ENCODE measurements at places on chromosomes 2 and 18.

GRCh38 chr2:74002505-74003421, 18.1 kb downstream of the TET3 start:
- peak; percentile 76 for DNase-seq

- DNase-seq: peak; percentile 98
These were observed 417.7 kb upstream of the SLC14A2 start for GRCh38 chr18:45197526-45197970.

DNA sequence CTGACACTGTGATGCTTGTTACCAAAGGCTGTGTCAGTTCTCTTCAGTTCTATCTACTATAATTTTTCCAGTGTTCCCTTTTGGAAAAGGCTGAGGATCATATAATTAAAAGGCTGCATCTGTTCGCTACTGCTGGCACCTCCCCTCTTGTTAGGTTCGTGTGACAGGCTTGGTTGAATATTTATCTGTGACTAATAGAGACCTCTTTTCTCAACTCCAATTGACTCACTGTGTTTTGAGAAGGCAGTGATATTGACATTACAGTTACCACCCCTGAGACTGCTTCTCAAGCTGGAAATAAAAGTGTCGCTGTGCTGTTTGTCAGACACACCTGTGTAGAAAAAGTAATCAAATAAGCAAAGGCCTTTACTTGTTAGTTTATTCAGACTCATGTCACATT, 205.5 kb upstream of the KCNH7 start:
- DNase-seq: no peak

DNA sequence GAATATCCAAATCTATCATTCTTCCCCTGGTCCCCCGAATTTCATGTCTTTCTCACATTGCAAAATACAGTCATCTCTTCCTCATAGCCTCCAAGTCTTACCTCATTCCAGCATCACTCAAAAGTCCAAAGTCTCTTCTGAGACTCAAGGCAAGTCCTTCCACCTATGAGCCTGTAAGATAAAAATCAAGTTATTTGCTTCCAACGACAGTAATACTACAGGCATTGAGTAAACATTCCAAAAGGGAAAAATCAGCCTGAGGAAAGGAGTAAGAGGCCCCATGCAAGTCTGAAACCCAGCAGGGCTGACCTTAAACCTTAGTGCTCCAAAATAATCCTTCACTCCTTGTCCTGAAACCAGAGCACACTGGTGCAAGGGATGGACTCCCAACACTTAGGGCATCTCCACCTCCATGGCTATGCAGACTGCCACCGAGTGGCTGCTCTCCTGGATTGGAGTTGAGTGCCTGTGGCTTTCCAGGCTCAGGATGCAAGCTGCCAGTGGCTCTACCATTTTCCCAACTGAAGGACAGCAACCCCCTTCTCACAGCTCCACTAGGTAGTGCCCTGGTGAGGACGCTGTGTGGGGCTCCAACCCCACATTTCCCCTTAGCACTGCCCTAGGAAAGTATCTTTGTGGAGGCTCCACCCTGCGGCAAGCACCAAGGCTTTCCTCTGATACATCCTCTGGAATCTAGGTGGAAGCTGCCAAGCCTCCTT, 16.3 kb downstream of the DTNA start:
- no peak for DNase-seq

DNA sequence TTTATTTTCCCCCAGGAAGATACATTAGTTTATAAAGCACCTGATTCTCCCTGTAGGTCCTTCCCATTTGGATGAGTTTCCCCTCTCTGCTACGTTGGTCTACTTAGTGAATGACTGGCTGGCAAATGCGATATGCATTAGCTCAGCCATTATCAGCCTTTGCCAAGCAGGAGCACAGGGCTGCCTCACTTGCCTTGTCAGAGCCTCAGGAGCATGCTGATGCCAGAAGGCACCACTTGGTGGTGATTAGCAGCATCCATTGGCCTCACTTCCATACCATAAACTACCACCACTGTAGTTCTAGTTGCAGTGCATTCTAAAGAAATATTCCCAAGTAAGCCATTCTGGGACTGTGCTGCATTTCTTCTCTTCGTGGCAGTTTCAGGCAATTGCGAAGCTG, 442.8 kb upstream of the CHST9 start:
- DNase-seq: no peak

GRCh38 chr18:76518860-76519538, 24.0 kb upstream of the ZNF516 start:
- no peak for DNase-seq

DNA sequence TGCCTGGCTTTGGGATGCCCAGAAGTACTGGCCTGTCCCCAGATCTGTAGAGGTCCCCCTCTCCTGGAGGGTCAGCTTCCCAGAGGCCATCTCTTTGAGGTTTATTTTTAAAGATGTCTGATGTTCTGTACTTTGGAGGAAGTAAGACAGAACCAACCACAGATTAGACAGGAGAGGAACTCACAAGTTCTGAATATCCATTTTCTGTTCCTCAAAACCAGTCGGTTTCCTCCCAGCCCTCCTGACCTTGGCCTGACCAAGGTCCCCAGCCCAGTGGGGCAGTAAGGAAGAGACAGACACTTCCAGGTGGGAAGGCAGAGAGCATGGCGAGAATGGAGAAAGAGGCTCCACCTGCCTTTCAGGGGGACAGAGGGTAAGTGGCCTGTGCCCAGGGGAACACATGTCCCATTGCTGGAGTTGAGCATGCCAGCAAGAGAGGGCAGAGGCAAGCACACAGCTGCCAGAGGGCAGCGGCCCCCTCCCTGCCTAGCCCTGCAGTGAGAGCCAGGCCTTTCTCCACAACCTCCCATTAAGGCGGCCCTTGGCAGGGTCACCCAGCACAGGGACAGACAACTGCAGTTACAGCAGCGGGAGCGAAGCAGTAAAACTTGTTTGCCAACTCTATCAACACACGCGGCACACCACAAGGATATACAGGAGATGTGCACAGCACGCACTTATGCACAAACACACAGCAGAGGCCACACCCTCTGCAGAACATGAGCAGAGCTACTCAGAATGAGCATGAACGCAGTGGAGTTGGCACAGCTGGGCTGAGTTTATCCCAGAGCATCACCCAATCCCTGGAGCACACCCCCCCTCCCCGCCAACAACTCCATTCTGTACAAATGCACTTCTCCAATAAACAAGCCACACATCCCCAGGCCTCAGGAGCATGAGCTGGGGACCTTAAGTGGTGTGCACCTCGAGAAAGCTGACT, 18.5 kb upstream of the SEMA4C start:
- no peak for DNase-seq

DNA sequence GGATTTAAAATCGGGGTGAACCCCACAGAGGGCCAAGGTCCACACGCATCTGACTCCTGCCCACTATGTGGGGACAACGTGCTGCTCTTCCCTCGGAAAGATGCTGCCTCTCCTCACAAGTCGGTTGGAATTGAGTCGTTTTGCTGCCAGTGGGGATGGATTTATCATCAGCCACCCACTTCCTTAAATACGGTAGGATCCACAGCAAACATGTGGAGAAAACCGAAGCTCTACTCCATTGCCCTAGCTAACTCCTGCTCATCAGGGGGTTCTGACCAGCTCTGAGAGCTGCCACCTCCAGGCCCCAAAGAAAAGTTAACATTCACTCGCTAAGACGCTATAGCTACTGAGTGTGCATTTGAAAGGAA, 80.9 kb downstream of the CHRNA1 start:
- peak; percentile 59 for DNase-seq

GRCh38 chr2:221402072-221402471, 170.0 kb downstream of the EPHA4 start:
- DNase-seq: no peak

DNA sequence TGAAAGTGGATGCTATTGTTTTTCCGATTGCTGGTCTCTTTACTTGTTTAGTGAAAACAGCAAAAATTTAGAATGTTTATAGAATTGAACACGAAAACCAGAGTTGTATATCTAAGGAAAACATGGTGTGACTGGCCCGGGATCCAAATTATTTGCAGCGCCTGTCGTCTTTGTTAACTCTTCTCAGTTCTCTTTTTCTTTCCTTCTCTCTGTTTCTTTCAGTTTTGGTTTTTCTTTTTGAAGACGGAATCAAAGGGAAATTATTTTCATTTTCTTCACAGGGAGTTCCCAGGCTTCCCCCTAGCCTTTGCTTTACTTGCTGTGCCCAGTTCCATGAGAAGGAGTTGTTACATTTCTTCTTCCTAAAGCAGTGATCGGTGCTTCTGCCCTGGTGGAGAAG, 76.0 kb downstream of the AGAP1 start:
- DNase-seq: no peak

GRCh38 chr2:112053917-112054846, 887 bp upstream of the TMEM87B start:
- peak; percentile 92 for DNase-seq

GRCh38 chr2:129318581-129319421, 660.7 kb upstream of the RAB6C start:
- DNase-seq: peak; percentile 51

GRCh38 chr2:170647741-170648436, 67.2 kb upstream of the SP5 start:
- no peak for DNase-seq

GRCh38 chr2:134739236-134739878, 20.6 kb upstream of the TMEM163 start:
- DNase-seq: no peak

DNA sequence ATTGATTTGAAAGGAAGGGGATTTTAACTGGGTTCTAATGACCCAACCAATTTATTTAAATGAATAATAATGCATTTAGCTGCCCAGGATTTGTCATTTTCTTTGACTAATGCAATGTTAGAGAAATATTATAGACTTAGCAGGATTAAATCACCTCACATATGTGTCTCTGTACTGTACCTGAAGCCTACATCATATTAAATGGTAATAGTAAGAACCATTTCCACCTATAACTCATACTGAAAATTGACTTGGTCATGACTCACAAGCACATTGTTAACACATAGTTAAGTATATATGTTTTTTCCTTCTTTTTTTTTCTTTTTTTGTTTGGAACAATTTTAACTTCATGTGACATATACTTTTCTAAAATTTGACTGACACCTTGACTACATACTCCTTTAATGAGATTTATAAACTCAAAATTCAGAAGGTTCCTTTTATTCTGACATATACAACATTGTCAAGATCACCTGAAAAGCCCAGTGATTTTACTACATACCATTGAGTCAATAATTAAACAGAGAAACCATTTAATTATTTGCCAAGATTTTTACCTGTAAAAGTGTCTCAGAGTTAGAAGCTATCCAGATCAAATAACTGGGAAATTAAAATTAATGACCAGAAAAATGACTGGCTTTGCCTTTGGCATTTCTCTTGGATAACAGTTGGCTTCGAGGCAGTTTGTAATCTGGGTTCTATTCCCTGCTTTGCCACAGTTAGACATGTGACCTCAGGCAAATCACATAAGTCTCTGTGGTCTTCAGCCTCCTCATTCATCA, 58.8 kb upstream of the CDC42EP3 start:
- no peak for DNase-seq

DNA sequence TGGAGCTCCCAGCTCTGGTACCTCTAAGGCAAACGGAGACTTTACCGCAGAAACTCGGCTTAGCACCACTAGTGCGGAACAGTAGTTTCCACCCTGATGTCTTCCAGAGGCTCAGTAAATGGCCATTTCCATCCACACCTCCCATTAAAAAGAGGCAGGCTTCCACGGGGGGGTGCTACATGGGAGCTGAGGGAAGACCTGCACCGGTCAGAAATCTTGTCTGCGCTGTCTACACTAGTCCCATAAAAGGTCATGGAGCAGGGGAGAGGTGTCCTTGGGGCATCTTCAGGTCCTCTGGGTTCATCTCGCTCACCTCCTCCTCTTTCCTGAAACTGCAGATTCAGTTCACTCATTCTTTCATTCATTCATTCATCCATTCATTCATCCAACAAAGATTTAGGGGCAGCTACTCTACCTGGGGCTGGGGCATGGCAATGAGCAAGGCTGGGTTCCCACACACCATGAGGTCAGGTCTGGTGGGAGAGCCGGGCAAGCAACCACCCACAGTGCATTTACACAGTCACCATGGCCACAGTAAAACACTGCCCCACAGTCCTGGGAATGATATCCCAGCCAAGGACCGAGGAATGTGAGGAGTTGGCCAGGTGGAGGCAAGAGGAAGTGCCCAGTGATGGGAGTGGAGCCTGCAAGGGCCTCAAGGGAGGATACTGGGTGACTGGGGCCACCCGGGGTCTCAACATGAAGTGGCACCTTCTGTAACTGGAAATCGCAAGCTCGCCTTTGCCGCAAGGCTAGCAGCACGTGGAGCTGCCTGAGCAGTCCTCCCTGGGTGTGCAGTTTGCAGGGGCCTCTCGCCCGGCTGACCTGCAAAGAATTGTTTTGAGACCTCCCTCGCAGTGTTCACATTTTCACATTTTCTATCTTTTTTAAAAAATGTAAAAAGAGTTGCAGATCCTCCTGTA, 180.2 kb upstream of the RAB6C start:
- no peak for DNase-seq

GRCh38 chr2:217356781-217357180, 496.9 kb upstream of the TNP1 start:
- peak; percentile 59 for DNase-seq

DNA sequence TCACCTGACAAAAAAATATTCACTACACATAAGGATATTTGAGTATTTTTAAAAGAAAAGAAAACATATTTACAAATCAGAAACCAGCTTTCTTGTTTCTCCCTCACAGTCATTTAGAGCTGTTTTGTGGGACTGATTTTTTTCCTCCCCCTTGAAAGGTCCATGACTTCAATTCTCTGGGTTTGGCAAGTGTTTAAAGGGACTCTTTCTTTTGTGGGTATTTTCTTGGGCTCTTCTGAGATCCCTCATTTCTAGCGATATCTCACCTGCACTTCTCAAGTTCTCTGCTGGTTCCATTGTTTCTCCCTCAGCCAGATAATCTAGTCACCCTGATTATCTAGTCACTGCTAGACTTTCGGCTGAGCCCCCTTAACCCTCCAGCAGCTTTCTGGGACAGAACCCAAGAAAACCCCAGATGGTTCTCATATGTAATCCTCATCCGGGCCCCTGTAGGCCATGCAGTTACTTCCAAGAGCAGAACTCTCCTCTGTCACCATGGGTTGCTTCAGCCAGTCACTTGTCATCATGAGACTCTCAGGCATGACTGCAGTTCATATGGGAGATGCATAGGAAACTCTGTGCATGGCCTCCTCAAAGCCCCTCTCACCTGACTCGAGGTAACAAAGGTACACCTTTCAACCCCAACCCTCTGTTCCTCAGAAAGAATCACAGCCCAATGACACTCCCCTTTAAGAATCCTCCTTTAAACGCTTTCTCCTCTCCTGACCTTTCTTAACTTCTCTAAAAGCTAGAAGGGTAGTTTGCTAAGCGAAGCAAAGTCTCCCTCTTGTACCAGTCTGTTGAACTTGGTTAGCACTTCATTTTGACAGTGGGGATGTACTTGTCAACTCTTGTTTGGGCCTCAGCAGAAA, 36.7 kb upstream of the ITGA4 start:
- DNase-seq: no peak

DNA sequence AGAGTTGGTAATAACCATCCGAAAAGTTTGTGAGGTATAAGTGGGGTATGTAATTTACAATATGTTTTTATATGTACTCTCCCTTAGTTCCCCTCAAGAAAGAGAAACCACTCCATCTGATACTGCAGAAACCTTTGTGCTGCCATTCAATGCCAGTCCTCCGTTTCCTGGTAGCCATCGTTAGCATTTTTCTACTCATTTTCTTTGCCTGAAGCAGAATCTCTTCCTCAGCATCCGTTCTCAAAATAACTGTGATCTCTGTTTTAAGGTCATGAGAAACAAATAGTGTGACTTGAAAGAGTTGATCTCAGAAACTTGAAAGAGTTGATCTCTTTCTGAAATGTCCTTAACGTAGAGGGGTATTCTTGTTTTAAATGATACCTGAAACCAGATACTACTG, 996 bp downstream of the PTCD3 start:
- no peak for DNase-seq

All from M059J (cell line).